ENCODE measurements at places on chromosomes 11 and 22.

GRCh38 chr11:133841279-133842043, 3.9 kb downstream of the SPATA19 start:
- DNase-seq = no peak
- no peak overlapping the region for H3K27ac ChIP-seq
- H3K27me3 ChIP-seq = no peaks in the 10 kb centered on the region

DNA sequence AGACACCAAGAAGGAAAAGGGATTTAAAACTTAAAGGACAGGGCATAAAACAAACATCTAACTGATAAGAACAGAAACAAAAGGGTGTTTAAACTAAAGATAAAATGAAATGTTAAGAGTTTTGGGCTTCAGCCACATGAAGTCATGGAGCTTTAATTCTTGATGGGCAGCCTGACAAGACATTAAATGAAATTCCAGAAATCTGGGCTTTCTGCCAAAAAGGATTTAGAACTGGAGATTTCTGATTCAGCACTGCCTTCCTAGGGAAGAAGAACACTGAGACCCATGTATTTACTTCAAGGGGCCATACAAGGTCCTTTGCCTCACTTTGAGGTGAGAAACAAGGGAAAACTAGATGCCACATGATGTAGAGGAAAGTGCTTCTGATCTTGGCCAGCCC, 355.9 kb upstream of the RAG2 start:
- no peaks in the 10 kb centered on the region for H3K36me3 ChIP-seq
- H3K4me3 ChIP-seq = no peak overlapping the region
- H3K27ac ChIP-seq = no peak overlapping the region
- no peaks in the 10 kb centered on the region for H3K27me3 ChIP-seq
- DNase-seq = no peak
- no peaks in the 10 kb centered on the region for H3K4me1 ChIP-seq

- H3K27me3 ChIP-seq = no peaks in the 10 kb centered on the region
- no peaks in the 10 kb centered on the region for H3K36me3 ChIP-seq
- H3K27ac ChIP-seq = peak overlapping the region; percentile 17
- no peak for DNase-seq
- no peak overlapping the region for H3K4me3 ChIP-seq
Observed at GRCh38 chr11:10588904-10589303, 20.4 kb upstream of the LYVE1 start.

DNA sequence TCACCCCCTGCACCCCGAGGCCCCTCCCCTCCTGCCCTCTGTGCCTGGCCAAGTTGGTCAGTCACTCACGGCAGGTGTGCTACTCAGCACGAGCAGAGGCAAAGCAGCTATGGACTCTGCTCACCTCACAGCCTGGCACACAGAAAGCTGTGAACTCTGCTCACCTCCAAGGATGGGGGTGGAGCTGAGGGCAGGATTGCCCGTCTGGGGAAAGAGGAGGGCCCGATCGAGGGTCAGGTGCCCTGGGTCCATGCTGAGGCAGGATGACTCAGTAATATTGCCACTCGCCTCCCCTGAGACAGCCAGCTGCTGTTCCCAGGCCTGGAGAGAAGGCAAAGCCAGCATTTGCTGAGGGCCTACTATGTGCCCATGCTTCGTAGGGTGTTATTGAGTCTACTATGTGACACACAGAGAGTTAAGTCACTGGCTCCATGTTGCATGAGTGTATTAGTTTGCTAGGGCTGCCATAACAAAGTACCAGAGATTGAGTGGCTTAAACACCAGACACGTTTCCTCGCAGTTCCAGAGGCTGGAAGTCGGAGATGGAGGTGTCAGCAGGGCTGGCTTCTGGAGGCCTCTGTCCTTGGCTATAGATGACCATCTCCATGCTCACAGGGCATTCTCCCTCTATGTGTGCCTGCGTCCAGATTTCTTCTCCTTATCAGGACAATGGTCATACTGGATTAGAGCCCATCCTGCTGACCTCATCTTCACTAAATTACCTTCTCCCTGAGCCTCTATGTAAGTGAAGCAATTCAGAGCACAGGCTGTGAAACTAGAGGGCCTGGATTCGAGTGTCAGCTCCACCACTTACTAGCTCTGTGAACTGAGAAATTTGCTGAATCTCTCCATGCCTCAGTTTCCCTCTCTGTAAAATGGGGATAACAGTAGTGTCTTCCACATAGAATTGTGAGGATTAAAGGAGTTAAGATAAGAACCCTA, 13.2 kb upstream of the TSKU start:
- peak overlapping the region; percentile 14 for H3K4me3 ChIP-seq
- H3K36me3 ChIP-seq = no peaks in the 10 kb centered on the region
- peaks cover 46% of the 10 kb centered on the region for H3K4me1 ChIP-seq
- peak overlapping the region; percentile 91 for H3K27ac ChIP-seq
- DNase-seq = peak; percentile 91

DNA sequence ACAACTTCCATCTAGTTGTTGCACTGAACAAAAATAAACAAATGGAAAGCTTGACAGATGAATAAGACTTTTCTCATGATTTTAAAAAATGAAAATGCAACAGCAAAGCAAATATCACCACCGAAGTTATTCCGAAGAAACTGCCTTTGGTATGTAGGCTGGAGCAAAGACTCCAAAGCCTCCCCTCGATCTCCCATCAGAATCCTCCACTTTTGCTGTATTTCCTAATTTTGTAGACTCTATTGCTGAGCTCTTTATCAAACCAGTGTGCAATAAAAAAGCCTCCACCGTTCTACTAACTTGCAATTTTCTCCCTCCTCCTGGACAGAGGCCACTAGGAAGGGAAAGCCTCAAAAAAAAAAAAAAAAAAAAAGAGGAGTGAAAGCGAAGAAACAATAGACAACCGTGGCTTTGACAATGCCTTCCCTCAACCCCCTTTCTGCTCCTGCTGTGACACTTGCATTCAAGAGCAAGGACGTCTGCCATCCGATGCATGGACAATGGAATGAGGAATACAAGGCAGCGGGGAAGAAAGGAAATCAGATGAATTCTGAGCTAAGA, 190.9 kb upstream of the BLID start:
- H3K4me3 ChIP-seq = no peak overlapping the region
- H3K4me1 ChIP-seq = no peaks in the 10 kb centered on the region
- H3K36me3 ChIP-seq = no peaks in the 10 kb centered on the region

- H3K4me3 ChIP-seq = no peak overlapping the region
- H3K27ac ChIP-seq = no peak overlapping the region
- H3K27me3 ChIP-seq = no peaks in the 10 kb centered on the region
- no peaks in the 10 kb centered on the region for H3K36me3 ChIP-seq
- peaks cover 12% of the 10 kb centered on the region for H3K4me1 ChIP-seq
Observed at GRCh38 chr11:16805938-16806337, 67.5 kb downstream of the C11orf58 start.
